ENCODE measurements at places on chromosomes 5 and 9.

DNA sequence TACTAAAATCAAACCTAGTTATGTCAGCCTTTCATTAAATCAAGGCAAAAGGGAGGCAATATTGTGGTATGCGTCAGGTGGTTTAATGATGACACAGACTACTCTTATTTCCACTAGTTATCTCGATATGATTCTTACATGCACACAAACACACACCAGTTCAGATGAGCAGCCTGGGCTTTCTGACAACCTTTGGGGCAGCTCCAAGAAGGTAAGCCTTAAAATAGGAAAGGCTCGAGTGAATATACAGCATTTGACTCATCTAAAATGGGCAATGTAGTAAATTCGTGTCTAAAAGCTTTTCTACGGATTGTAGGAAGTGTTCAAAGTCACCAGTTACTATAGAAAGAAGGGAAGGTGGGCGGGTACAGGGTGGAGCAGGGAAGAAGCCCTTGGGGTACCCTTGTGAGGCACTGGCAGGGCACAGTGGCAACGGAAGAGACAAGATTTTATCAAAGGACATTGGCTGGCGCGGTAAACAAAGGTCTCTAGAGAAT, 1.9 kb downstream of the ANKH start:
- DNase-seq = no peak

DNA sequence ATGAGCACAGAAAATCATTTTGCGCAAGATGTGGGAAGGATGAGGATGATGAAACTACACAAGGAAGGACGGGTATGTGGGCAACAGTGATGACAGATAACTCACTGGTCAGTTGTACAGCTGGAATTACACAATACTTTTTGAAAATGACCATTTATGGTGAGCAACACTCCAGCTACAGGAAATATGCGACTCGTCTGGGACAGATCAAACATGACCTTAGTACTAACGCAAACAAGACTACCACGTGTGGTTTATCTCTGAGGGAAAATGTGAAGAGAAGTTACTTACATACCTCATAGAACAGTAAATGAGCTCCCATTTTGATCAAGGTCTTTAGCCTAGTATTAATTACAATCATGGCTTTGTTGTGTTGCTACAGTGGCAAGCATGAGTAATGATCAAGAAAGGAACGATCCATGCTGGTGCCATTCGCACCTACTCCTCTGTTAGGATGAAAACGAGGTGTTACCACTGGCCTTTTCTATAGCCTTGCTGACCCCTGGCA, 456.9 kb downstream of the BNC2 start:
- no peak for DNase-seq

- no peak for DNase-seq
Observed at GRCh38 chr5:11046160-11046559, 285.1 kb upstream of the DAP start.

DNA sequence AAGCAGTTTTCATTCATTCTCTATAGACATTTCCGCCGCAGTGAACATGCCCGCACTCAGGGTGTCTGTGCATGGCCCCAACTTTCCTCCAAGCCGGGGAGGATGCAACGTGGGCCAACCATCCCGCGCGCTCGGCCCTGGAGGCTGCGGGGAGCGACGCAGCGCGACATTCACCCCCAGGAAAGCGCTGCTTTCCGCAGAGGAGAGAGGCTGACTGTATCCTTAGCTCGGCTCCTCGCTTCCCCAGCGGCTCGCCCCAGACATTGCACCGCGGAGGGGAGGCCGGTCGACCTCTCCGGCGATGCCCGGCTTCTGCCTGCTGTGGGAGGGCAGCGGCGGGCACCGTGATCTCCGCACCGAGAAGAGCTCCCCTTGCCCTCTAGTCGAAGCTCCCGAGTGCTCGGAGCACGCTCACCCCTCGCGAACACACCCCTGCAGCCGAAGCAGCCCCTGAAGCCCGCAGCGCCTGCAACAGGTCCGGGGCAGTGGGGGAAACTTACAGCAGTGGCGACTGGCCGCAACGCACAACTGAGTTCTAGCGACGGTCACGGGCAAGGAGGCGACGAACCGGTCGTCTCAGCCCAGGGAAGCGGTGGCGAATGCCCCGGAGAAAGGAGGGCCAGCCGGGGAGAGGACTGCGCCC, 600 bp downstream of the ENC1 start:
- DNase-seq = peak; percentile 27

DNA sequence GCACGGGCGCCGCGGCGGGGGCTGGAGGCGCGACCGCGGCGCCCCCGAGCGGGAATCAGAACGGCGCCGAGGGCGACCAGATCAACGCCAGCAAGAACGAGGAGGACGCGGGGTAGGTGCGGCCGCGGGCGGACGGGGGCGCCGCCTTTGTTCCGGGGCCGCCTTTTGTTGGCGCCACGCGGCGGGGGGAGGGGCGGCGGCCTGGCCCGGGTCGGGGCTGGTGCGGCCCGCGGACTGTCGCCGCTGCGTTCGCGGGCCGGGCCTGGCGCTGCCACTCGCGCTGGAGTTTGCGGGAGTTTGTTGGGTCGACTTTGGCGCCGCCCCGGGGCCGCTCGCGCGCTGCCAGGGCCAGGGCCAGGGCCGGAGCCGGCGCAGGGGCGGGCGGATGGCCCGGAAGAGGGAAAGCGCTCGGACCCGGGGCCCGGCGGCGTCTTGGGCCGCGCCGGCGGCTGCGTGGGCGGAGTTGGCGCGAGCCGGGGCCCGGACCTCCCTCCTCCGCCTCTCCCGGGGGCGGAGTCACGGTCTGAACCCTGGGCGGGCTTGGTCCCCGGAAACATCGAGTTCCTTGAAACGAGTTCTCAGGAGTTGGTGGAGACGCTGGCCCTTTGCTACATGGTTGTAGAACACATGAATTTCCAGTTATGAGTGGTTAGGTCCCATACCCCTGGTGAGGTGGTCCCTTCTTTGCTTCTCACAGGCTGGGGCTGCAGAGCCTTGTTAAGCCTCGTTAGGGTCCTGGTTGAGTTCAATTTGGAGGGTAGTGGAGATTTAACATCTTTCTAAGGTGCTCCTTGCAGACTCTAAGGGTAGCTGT, 809 bp downstream of the HNRNPAB start:
- peak; percentile 71 for DNase-seq

DNA sequence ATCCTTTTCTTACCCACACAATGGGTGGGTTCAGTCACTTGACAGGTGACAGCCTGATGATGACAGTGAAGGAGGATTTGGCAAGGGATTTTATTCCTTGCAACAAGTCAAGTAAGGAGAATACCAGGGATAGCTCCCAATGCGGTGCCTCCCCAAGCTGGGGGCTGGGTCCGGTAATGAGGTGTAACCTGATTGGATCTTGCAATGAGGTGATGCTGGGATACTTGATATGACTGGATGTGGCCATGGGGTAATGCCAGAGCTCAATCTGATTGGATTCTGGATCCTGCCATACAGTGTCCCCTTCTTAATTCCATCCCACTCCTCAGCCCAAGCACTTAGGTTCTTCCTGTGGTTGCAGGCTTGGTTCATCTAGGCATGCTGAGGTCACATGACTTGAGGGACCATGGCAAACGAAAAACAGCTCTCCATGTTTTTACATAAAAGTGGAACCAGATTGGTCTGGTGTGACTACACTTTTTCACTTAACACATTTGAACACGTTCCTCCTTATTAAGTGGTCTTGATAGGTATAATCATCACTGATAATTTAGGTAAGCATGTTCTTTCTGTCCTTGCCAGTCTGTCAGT, 181.1 kb downstream of the PDZD2 start:
- DNase-seq = no peak

DNA sequence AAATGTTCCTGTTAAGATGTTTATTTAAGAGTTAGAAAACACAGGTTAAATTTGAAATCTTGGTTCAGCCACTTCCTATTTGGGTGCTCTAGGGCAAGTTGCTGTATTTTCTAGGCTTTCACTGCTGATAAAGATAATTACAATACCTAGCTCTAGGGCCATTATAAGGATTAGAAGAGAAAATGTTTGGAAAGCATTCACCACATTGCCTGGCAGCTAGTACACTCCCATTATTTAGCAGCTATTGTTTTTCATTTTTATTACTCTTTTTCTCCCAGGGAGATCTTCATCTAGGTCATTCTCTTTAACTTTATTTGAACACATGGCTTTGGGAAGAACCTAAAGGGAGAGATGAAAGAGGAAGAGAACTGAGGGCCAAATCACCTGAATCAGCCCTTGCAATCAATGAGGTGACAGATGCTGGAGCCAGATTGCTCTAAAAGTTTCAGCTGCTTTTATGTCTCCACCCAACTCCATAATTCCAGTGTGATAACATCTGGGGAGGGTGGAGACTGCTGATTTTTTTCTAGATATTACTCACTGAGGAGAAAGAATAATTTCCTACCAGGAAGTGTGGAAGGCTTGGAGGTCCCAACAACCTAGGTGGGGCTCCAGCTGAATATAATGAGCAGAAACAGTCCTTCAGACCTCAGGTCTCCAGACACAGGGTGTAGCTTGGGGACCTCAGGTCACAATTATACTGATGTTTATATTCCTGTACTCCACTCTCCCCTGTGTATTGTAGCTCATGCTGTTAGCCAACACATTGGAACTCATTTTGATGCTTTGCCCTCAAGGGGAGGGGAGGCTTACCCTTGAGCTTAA, 640.0 kb downstream of the RAB3C start:
- DNase-seq = no peak

DNA sequence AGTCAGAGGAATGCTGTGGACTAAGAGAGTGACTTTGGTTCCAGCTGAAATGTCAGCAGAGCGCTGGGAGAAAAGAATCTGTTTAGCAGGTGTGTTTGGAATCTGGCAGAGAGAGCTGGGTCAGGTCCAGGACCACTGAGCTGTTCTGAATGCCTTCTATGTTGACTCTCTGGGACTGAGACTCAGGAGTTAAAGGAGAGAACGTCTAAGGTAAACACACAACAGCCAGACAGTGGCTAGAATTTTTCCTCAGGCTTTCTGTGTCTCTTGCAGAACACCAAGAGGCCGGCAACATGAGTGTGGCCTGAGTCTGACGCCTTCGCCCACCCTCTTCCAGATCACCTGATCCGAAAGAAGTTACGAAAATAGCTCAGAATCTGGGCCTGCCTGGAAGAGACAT, 107.2 kb upstream of the ZNF462 start:
- no peak for DNase-seq

DNA sequence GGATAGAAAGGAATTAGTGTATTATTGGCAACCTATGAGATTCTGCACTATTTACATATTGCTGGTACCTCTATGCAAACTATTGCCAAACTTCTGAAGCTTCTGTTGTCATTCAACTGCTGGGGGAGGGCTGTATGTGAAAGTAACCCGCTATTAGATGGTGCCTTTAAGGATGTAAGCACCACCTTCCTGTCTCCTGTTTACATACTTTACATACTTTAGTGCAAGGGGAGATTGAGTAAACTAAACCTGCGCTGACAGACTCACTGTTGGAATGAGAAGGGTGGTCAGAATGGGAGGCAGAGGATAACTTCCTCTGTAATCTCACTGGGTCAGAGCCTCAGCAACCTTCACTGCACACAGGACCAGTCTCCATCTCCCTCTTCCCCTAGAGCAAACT, 123.8 kb downstream of the NR3C1 start:
- DNase-seq = no peak

DNA sequence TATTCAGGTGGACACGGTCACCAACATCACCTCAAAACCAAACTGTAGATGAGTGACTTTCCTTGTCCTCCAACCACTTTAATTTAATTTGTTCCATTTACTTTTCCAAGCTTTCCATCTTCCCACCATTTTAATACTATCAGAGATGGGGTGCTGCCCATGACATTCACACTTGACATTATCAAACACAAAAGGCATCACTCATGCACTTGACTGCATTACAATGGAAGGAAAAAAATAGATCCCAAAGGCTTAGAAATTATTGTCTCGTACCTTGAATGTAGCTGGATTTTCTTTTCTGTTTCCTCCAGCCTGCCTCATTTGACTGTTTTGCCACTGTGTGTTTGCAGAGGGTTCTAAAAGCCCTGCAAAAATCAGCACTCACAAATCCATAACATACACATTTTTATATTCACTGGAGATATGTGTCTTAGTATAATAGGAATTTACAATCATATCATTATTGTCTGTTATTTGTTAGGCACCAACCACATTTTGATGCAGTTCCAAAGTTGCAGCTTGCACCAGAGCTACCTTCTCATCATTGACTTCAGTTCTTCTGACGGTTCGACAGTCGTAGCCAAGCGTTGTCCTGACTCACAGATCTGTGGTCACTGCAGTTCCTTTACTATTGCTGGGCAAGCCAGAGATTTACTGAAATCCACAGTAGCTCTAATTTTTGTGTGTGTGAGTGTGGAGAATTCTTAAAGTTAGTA, 712.3 kb upstream of the WWC1 start:
- DNase-seq = no peak

GRCh38 chr9:134782921-134783698, 97.5 kb upstream of the FCN2 start:
- no peak for DNase-seq

GRCh38 chr9:34403554-34404380, 27.1 kb upstream of the MYORG start:
- peak; percentile 38 for DNase-seq

DNA sequence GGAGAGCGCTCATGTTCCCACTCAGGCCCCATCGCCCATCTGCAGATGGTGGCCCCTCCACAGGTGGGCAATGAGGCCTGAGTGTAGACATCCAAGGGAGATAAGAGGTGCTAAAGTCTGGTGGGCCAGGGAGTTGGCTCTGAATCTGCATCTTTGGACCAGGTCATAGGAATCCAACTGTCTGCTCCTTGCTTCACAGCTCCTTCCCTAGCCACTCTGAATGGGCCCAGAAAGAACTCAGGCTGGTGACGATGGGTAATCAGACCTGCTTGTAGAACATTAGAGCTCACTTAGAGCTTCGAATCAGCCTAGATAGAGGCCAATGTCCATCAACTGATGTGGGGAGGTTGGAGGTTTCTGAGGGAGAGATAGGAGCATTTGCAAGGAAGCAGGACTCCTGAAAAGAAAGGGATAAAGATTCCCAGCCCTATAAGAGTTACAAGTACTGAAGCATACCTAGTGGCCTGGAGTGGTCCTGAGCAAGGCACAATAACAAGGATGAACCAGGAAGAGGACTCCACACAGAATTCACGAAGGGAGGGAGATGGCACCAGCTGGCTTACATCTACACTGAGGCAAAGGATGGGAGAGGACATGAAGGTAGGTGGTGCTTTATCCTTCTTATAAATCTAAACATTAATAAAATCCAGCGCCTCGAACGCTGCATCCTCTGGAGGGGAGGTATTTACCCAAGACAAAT, 132.8 kb upstream of the ALDH1B1 start:
- DNase-seq = no peak
